ENCODE measurements at places on chromosomes 5 and 9.

- DNase-seq: no peak
Observed at GRCh38 chr5:143796125-143796524, 15.8 kb upstream of the HMHB1 start.

- no peak for DNase-seq
Observed at GRCh38 chr9:128042043-128042442, 25.1 kb downstream of the NAIF1 start.

GRCh38 chr5:32714836-32715235, 3.7 kb downstream of the NPR3 start:
- no peak for DNase-seq

DNA sequence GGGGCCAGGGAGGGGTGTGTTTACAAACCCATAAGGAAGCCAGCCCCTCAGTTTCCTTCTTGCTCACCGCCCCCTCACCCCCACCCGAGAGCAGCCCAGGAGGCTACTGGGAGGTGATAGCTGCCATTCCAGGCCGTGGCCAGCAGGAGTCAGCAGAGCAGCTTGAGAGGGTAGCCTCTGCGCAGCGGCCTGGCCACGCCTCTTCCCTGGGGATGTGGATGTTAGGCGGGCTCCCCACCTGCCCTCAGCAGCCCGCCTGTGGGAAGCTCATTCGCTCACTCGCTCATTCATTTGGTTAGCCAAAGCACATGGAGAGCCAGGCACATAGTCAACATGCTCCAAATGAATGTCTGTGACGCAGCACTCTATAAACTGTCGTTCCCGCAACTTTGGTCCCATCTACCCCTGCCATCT, 6.1 kb upstream of the DPM2 start:
- DNase-seq: peak; percentile 65

DNA sequence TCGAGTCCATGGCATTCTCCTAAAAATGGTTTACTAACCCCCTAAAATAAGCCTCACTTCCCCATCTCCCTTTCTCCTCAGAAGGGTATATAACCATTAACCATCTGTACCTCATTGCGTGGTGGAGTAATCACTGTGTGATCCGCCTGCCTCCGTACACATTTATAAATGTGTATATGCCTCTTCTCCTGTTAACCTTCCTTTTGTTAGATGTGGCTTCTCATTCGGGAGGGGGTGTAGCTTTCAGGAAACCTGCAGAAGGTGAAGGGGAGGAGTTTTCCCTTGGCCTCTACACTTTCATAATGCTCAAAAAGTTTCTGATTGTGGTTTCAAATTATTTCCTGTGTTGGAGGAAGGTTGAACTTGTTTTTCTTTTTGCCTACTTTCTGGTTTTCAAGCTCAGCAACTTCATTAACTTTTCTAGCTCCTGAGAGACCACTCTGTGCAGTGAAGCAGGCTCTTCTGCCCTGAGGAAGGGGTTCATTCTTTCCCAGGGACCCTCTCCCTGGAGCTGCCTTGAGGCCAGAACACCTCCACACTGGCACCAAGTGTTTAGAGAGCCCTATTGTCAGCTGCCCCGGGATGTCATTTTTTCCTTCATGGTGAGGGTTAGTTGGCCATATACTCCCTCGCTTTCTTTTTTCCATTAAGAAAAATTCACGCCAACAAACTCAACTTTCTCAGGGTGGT, 46.9 kb downstream of the RASGRF2 start:
- DNase-seq: peak; percentile 14

GRCh38 chr5:14175381-14175780, 32.2 kb downstream of the TRIO start:
- no peak for DNase-seq

DNA sequence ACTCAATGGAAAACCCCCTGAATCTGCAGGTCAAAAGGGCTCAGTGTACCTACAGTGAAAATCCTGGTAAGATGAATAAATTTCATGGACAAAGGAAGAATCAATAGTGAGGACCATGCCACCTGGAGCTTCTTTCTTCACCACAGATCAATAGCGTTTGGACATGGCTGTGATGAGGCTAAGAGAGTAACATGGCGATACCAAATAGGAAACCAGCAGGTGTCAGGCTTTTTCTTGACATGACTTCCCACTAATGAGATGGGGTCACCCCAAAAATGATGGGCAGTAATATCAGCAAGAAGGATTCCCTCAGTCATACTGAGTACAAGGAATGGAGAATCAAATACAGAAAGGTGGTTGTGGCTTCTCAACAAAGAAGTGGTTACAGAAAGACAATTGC, 208.5 kb upstream of the PLPPR1 start:
- no peak for DNase-seq

DNA sequence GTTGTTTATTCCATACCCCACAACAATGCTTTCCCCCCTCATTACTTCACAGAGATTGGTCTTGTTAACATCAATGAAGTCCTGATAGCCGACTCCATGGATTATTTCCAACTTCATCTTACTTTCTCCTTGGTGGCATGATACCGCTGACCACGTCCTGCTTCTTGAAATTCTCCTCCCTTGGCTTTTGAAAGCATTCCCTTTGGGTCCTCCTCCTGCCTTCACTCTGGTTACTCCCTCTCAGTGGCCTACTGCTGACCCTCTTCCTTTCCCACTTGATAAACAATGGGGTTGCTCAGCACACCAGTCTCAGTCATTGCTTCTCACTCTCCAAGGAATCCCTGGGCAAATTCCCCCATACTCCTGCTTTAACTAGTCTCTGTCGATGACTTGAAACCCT, 283.9 kb downstream of the SEC61B start:
- DNase-seq: no peak

DNA sequence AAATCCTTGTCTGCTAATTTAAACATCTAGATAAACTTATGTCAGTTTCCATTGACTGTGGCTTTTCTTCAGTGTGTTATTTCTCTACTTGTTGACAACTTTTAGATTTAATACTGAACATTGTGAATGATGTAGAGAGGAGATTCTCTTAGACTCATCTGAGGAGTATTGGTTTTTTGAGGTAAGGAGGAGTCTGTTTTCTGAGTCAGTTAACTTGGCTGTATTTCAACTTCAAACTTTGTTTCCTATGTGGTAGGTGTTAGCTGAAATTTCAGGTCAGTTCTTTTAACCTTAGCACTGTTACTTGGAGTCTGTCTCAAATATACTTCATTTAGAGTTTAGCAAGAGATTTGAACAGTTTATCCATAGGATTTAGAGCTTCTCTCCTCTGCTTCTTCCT, 67.9 kb downstream of the XRCC4 start:
- no peak for DNase-seq

All from stimulated activated CD8-positive, alpha-beta memory T cell treated with anti-CD3 and anti-CD28 coated beads, Interleukin-2, amount 100 ng/mL, for 1 hour (primary cell).